ENCODE measurements at places on chromosomes 16 and 17.

DNA sequence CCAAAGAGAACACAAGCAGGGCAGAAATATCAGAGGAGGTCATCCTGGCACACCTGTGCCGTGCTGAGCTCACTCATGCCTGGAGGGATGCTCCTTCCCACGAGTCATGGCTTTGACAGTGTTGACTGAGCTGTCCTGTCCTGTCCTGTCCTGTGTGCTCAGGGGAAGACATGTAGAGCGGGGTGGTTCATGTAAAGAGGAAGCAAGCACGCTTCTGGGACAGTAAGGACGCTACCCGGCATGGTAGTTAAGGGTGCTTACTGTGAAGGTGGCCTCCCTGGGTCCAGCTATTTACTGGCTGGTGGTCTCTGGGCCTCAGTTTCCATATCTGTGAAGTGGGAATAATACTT, 398 bp downstream of the LGALS9 start:
- peak overlapping the region; percentile 65 for H3K4me3 ChIP-seq
- H3K27ac ChIP-seq, result peak overlapping the region; percentile 69
- H3K36me3 ChIP-seq, result no peaks in the 10 kb centered on the region
- H3K4me1 ChIP-seq, result peaks cover 9% of the 10 kb centered on the region
- DNase-seq, result no peak
- H3K27me3 ChIP-seq, result no peaks in the 10 kb centered on the region

GRCh38 chr16:69535123-69536050, 30.4 kb upstream of the NFAT5 start:
- no peaks in the 10 kb centered on the region for H3K27me3 ChIP-seq
- no peaks in the 10 kb centered on the region for H3K36me3 ChIP-seq
- H3K27ac ChIP-seq, result no peak overlapping the region

GRCh38 chr16:82846806-82847205, 220.0 kb downstream of the CDH13 start:
- no peaks in the 10 kb centered on the region for H3K27me3 ChIP-seq
- no peaks in the 10 kb centered on the region for H3K4me1 ChIP-seq
- H3K27ac ChIP-seq, result no peak overlapping the region
- DNase-seq, result no peak
- peaks cover 3% of the 10 kb centered on the region for H3K36me3 ChIP-seq

GRCh38 chr17:37671824-37672547, 28.7 kb upstream of the DDX52 start:
- peaks cover 3% of the 10 kb centered on the region for H3K27me3 ChIP-seq
- H3K27ac ChIP-seq, result peak overlapping the region; percentile 55
- DNase-seq, result no peak
- peaks cover 24% of the 10 kb centered on the region for H3K4me1 ChIP-seq
- H3K4me3 ChIP-seq, result no peak overlapping the region
- no peaks in the 10 kb centered on the region for H3K36me3 ChIP-seq

DNA sequence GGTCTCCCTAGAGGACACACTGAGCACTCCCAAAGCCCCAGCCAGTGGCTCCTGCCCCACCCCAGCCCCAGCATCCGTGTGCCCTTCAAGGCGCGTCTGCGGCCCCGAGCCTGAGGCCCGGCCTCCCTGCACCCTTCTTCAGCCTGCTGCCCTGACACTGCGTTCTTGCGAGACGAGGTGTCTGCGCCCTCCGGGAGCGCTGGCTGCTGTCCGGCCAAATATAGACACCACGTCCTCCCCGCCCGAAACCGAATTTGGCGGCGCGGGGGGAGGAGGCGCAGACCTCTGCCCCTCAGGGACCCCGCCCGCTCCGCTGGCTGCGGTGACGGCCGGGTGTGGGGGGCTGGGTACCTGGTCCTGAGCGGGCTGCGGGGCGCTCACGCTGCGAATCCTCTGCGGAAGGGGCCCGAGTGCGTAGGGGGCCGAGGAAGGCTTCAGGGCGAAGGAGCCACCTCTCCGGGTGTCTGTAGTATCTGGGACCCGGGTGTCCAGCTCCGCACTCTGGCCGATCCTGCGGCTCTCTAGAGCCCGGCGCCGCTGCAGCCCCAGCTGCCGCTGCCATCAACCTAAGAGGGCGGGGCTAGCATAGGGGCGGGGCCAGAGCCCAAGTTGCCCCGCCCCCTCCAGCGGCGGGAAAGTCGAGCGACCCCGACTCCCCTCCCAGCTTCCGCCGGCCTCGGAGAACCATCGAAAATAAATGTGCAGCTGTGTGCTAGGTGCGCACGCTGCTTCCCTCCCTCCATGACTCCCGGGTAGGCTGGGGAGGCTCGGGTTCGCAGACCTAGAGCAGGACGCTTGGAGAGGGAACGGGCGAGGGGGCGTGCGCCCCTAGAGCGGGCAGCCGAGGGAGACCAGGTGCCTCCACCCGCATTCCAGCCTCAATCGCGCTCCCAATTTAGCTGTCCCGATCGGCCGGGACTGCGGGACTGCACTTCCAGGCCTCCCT, at the start of gene CORO6:
TSS of gene CORO6 (minus strand) at position 576 of the 946 bp plus-strand sequence. CDS start 1,491 bp downstream, outside the sequence.
- no peaks in the 10 kb centered on the region for H3K36me3 ChIP-seq
- peak within 1 kb of the TSS; percentile 84 for H3K4me3 ChIP-seq
- H3K27me3 ChIP-seq, result peaks cover 37% of the 10 kb centered on the region

DNA sequence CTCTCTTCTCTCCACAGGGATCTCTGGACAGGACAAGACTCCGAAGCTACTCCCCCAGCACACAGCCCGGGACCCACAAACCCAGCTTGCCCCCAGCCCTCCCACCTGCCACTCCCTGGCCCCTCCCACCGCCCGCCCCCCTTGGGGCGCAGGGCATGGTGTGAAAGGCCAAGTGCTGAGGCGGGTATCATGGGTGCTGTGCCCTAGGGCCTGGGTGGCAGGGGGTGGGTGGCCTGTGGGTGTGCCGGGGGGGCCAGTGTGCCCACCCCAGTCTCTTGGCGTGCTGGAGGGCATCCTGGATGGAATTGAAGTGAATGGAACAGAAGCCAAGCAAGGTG, 11.4 kb downstream of the THRA start:
- no peak overlapping the region for H3K4me3 ChIP-seq
- H3K27ac ChIP-seq, result peak overlapping the region; percentile 9
- no peak for DNase-seq
- peaks cover 3% of the 10 kb centered on the region for H3K36me3 ChIP-seq
- peaks cover 45% of the 10 kb centered on the region for H3K4me1 ChIP-seq

- no peaks in the 10 kb centered on the region for H3K36me3 ChIP-seq
- no peak for DNase-seq
- H3K4me3 ChIP-seq, result peak overlapping the region; percentile 92
- peak overlapping the region; percentile 78 for H3K27ac ChIP-seq
- peaks cover 13% of the 10 kb centered on the region for H3K27me3 ChIP-seq
These were observed 760 bp upstream of the SEC14L5 start for GRCh38 chr16:4957420-4957719.

DNA sequence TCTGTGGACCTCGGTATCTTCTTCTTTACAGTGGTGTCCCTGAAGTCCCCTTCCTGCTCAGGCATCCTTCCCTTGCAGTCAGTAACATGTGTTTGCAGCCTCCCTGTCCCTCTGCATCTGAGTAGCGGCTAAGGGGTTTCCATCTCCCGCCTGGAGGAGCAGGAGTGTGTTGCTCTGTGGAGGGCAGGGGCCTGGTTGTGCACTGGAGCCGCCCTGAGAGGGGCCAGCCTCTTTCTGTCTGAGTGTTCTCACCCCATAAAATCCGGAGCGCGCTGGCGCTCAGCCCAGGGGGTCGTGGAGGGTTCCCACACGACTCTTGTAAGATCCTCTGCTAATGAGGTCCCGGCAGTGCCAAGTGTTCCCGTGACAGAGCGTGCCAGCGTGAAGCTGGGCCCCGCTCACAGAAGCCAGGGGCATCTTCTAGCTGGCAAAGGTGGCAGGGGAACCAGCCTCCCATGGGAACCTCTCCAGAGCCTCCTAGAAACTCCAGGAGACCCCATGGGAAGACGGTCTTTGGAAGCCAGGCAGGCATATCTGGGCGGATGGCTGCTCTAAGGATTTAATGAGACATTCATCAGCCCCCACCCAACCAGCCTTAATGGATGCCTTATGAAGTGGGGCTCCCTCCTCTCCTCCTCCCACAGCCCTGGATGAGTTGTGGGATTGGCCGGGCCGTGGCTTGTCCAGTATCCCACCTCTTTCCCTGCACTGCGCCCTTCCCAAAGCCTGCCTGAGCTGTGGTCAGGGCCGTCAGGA, 91.4 kb upstream of the GSE1 start:
- peaks cover 9% of the 10 kb centered on the region for H3K36me3 ChIP-seq
- peaks cover 34% of the 10 kb centered on the region for H3K4me1 ChIP-seq
- no peak overlapping the region for H3K4me3 ChIP-seq
- peak overlapping the region; percentile 19 for H3K27ac ChIP-seq
- DNase-seq, result no peak
- no peaks in the 10 kb centered on the region for H3K27me3 ChIP-seq

DNA sequence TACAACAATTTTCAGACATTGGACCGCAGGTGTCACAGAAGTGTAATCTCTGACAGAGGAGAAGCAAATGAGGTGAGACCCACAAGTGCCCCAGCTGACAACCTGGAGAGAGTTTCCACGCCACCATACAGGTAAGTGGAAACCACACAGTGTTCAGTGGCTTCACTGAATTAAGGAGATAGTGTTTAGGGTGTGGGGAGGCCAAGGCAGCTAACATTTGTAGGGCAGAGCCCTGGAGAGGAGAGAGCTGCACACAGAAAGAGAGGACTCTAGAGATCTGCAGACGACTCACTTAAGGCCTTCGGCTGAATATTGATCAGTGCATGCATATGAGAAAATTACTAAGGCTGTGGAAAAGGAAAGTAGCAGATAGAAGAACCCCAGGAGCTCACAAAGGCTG, 228.9 kb upstream of the TNRC6C start:
- peaks cover 32% of the 10 kb centered on the region for H3K4me1 ChIP-seq
- no peak overlapping the region for H3K27ac ChIP-seq
- no peak overlapping the region for H3K4me3 ChIP-seq
- no peaks in the 10 kb centered on the region for H3K36me3 ChIP-seq
- peak; percentile 29 for DNase-seq
- peaks cover 13% of the 10 kb centered on the region for H3K27me3 ChIP-seq

DNA sequence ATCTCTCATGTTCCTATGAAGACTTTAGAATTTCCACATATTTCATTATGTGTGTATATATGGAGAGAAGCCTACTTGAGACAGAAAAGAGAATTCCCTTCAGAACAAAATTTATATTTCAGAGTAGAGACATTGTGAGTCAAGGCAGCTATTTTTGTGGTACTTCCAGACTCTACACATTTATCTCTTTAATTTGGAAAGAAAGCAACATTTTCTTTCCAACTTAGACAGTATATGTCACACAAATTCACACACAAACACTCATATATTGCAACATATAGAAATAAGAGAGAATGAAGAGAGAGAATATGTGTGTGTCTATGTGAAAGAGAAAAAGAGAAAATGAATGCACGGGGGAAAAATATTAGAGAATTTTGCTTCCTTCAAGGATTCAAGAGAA, 158.8 kb downstream of the CDH8 start:
- H3K4me1 ChIP-seq, result no peaks in the 10 kb centered on the region
- no peaks in the 10 kb centered on the region for H3K27me3 ChIP-seq
- no peak overlapping the region for H3K4me3 ChIP-seq

- H3K4me3 ChIP-seq, result peak overlapping the region; percentile 23
- no peaks in the 10 kb centered on the region for H3K27me3 ChIP-seq
- H3K36me3 ChIP-seq, result peaks cover 7% of the 10 kb centered on the region
- peaks cover 55% of the 10 kb centered on the region for H3K4me1 ChIP-seq
- no peak for DNase-seq
- peak overlapping the region; percentile 91 for H3K27ac ChIP-seq
These were observed 6.0 kb downstream of the SREBF1 start for GRCh38 chr17:17830740-17831207.

DNA sequence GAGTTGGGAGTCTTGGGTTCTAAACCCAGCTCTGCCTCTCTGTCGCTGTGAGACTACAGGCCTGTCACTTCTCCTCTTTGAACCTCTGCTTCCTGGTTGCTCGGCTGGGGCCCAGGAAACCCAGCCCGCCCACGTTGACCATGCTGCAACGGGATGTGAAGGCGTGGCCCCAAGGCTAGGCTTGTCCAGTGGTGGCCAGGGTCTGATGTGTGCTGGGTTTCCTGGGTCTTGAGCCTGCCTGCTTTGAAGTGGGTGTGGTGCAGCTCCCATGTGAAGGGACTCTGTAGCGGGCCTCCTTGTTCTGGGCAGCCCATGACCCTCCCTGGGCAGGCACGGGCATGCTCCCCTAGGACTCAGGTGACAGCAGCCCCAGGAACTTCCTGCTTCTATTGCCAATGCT, 82.3 kb downstream of the SDR42E1 start:
- H3K4me3 ChIP-seq, result no peak overlapping the region
- no peaks in the 10 kb centered on the region for H3K36me3 ChIP-seq
- no peaks in the 10 kb centered on the region for H3K4me1 ChIP-seq
- no peak for DNase-seq
- H3K27ac ChIP-seq, result no peak overlapping the region

- no peaks in the 10 kb centered on the region for H3K27me3 ChIP-seq
- peak overlapping the region; percentile 57 for H3K27ac ChIP-seq
- no peak for DNase-seq
- peaks cover 20% of the 10 kb centered on the region for H3K36me3 ChIP-seq
These were observed 23.9 kb downstream of the GLG1 start for GRCh38 chr16:74582970-74583369.

- no peaks in the 10 kb centered on the region for H3K36me3 ChIP-seq
- no peak overlapping the region for H3K4me3 ChIP-seq
- peaks cover 13% of the 10 kb centered on the region for H3K4me1 ChIP-seq
- H3K27ac ChIP-seq, result no peak overlapping the region
- no peaks in the 10 kb centered on the region for H3K27me3 ChIP-seq
These were observed 80.1 kb downstream of the VAT1L start for GRCh38 chr16:77868478-77868877.

DNA sequence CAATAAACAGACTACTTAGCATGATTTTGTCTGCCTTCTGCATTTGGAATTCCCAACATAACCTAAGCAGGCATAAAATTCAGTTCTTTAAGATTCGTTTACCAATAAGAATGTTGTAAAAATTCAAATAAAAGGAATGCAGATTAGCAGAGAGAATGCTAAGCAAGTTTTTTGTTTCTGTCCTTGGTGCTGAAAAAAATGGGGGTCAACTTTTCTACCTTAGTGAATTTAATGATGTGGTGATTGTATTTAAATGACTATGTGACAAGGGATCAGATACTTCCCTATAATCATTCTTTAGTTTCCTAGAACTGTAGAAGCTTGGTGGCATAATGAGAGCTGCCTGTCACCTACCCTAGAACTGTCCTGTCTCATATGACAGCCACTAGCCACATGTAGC, 159.5 kb downstream of the RBFOX1 start:
- no peak overlapping the region for H3K27ac ChIP-seq
- H3K27me3 ChIP-seq, result peaks cover 8% of the 10 kb centered on the region
- no peaks in the 10 kb centered on the region for H3K36me3 ChIP-seq
- DNase-seq, result no peak

- H3K4me1 ChIP-seq, result no peaks in the 10 kb centered on the region
- H3K36me3 ChIP-seq, result no peaks in the 10 kb centered on the region
- H3K27me3 ChIP-seq, result no peaks in the 10 kb centered on the region
- no peak overlapping the region for H3K4me3 ChIP-seq
- DNase-seq, result no peak
These were observed 45.7 kb upstream of the ZNF469 start for GRCh38 chr16:88337021-88337420.

DNA sequence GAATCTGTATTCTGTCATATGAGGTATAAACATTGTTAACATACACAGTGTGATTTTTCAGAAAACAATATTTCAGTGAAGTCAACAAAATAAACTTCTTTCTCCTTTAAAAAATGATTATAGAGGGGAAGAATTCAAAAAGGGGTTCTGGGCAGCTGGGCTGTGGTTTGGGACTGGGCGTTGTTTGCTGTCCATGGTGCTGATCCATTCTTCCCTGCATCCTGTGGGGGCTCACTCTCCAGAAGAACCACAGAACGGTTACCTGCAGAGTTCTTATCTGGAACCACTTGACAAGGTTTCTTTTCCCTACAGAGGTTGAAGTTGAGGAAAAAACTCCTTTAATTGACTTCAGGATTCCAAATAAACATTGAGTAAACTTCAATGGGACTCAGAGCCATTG, 1091.0 kb downstream of the CDH8 start:
- H3K27me3 ChIP-seq, result no peaks in the 10 kb centered on the region
- no peak for DNase-seq
- H3K27ac ChIP-seq, result no peak overlapping the region
- H3K4me3 ChIP-seq, result no peak overlapping the region
- no peaks in the 10 kb centered on the region for H3K4me1 ChIP-seq

Data from type B pancreatic cell (in vitro differentiated cells).